ENCODE measurements at places on chromosomes 13 and 19.
A peak's percentile ranks its signal among the peaks of the same experiment; 100 is the strongest.

DNA sequence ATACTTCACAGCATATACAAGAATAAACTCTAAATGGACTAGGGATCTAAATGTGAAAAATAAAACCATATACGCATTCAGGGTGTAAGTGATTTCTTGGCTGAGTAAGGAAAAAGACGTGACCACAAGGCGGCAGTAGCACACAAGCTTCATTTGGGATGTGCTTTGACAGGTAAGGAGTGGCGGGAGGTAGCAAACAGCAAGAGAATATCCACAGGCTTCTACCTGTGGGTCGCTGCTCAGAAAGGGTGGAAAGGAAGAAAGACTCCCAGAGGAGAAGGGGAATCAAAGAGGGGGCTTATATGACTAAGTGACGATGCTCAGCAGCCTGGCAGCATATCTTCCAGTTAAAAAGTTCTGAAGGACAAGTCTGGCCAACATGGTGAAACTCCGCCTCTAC lies 2.5 kb upstream of the ZNF121 start:
- DNase-seq, result peak; percentile 39

DNA sequence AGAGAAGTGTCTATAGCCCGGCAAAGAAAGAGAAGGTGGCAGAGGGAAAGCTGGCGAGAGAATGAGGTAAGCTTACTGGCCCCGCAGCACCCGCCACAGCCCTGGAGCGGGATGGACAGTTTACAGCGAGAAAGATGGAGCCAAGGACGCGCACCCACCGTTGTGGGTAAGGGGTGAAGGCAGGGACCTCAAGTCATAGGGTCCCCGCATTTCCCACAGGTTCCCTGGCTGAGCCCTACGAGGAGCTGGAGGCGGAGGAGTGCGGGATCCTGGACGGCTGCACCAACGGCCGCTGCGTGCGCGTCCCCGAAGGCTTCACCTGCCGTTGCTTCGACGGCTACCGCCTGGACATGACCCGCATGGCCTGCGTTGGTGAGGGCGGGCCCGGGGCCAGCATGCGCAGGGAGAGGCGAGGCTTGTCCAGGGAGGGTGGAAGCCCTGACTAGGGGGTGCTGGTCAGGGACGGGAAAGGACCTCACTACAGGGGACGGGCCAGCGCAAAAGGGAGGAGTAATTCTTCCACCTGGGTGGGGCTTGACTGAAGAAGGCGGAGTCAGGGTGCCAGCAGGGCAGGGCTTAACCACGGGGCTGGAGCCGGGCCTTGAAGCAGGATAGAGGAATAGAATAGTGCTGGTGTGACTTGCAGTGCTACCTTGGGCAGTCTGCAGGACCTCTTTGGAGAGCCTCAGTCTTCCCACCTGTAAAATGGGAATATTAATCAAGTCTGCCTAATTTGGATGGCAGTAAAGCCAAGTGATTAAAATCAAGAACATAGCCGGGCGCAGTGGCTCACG lies 26.5 kb downstream of the LTBP4 start:
- DNase-seq, result no peak

DNA sequence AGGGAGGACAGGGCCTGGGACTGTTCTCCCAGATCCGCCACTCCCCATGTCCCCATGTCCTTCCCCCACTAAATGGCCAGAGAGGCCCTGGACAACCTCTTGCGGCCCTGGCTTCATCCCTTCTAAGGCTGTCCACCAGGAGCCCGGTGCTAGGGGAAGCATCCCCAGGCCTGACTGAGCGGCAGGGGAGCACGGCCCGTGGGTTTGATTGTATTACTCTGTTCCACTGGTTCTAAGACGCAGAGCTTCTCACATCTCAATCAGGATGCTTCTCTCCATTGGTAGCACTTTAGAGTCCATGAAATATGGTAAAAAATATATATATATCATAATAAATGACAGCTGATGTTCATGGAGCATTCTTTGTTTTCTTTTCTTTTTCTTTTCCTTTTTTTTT lies 815 bp downstream of the SPACA4 start:
- DNase-seq, result no peak

GRCh38 chr19:11448923-11449554 lies 13.6 kb downstream of the PRKCSH start:
- no peak for DNase-seq

- DNase-seq, result peak; percentile 95
These were observed 11.9 kb upstream of the GDF15 start for GRCh38 chr19:18373892-18374629.

GRCh38 chr19:42406111-42406510 lies 16.0 kb upstream of the CNFN start:
- no peak for DNase-seq

GRCh38 chr13:102317593-102317992 lies 84.3 kb downstream of the FGF14 start:
- DNase-seq, result peak; percentile 11

DNA sequence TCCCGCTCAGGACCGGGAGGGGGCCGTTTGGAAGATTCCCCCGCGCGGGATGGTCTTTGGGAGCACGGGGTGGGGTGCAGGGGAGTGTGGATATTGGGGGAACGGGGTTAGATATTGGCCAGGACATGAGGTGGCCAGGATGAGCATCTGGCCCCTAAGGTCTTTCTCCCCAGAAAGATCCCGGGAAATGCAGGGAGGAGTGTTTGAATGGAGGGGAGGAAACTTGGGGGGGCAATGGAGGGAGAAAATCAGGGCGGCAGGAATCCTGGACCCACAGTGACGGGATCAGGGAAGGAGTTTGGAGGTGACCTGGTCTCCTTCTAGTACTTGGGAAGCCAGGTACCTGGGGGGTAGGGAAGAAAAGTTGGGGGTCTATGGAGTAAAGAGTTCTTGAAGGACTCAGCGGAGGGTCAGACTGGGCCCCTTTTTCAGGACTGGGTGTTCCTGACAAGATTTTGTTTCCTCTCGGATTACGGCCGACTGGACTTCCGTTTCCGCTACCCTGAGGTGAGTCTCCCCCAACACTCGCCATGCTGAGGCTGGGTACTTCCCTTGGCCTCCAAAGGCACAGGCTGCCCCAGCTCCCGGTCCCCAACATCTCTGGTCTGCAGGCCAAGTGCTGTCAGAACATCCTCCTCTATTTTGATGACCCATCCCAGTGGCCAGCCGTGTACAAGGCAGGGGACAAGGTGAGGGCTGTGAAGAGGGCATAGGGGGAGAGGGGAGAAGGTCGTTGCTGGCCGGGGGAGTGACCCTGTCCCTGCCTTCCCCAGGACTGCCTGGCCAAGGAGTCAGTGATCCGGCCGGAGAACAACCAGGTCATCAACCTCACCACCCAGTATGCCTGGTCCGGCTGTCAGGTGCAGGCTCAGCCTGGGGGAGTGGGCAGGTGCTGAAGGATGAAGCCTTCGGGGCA lies 989 bp downstream of the TMEM145 start:
- DNase-seq, result no peak
